ENCODE measurements at places on chromosomes 3 and 15.
A peak's percentile ranks its signal among the peaks of the same experiment; 100 is the strongest.

DNA sequence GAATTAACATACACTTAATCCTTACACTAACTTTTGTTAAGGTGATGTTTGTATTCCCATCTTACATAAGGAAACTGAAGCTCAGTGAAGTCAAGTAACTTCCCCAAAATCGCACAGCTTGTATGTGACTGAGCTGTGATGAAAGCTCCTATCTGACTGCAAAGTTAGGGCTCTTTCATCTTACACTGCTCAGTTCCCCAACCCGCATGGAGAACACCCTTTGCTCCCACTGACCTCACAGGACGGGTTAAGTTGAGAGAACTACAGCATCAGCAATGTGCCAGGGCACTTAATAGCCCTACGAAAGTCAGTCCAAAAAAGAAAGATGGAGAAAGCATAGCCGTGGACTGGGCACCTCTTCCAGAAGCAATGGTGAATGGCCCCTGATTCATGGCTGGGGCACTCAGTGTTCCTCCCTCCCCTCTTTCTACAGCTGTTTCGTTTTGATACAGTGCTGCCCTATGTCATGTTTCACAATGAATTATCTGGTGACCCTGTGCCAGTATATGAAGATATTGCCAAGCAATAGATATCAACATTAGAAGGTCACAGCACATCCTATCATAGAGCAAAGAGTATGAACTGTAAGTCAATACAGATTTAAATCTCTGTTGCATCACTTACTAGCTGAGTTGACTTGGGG, 38.0 kb downstream of the CADPS start:
- DNase-seq: no peak

DNA sequence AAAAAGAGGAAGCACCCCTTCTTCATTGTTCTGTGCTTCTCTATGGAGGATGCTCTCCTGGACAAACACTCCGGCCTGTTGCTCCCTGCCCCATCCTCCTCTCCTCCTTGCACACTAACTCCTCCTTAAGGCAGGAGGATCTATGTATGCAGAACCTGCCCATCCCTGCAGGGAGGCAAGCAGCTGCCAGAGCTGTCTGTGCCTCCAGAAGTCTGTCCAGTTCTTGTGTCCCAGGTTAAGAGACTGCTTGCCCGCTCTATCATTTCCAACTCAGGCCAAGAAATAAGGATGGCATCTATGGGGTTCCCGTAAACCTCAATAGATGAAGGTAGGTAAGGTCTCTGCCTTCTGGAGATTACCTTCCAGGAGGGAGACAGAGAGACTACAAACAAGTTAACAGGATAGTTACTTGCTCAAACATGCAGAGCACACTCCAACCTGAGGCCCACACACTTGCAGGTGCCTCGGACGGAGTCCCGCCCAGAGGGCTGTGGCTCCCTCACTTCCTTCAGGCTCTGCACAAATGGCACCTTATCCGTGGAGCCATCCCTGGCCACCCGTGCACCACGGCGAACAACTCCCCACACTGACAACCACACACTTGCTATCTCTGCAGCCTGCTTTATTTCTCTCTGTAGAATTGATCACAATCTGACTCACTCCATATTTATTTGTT, 6.9 kb downstream of the XXYLT1 start:
- DNase-seq: no peak

DNA sequence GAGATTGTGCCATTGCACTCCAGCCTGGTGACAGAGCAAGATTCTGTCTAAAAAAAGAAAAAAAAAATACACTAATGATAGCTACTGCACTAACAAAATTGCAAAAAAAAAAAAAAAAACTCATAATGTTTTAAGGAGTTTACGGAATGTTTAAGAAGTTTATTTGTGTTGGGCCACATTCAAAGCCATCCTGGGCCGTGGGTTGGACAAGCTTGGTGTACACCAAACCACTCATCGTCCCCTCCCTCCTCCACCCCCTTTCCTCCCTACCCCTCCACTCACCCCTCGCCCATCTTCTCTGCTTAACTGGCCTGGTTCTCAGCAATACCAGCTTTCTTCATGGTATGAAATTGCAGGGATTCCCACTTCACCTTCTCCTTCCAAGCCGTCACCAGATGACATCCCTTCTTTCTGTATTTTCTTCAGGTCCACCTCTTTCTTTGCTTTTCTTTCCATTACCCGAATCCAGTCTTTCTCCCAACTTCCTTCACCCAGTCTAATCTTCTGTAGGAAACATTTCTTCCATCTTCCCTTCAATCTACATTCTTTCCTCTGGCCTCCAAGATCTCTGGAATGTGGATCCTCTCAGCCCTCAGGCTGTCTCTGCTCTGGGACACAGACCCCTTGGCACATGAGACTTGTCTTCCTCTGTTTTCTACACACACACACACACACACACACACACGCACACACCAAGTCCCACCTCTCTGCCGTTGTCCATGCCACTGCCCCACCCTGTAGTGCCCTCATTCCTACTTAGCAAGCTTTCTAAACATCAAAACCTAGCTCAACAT, 3.5 kb upstream of the MESP1 start:
- DNase-seq: no peak

GRCh38 chr15:74121858-74122257, 8.5 kb upstream of the ISLR2 start:
- DNase-seq: no peak

GRCh38 chr15:65081270-65081669, 4.7 kb downstream of the KBTBD13 start:
- no peak for DNase-seq

GRCh38 chr3:120420360-120420759, 30.4 kb downstream of the FSTL1 start:
- DNase-seq: no peak

DNA sequence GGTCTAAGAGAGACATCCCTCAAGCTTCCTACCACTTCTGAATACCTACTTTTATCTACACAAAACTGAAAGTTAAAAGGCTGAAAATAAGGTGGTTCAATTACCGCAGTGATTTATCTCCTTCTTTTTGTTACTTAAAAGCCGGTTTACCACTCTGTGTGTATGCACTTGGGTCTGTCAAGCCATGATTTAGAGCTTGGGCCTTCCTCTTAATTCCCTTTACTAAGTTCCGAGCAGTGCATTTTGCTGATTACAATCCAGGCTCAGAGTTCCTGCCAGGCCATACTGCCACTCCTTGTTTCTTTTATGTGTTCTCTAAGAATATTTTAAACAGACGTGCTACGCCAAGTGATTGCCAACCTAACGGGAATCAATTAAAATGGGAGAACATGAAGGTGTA, 16.5 kb downstream of the KCTD6 start:
- no peak for DNase-seq

GRCh38 chr15:100525436-100525835, 3.3 kb downstream of the CERS3 start:
- no peak for DNase-seq

GRCh38 chr3:114671741-114672510, 378.1 kb downstream of the TIGIT start:
- no peak for DNase-seq

- no peak for DNase-seq
These were observed 203.5 kb upstream of the PFN2 start for GRCh38 chr3:150174179-150174578.

- DNase-seq: no peak
These were observed 30.3 kb downstream of the SYN2 start for GRCh38 chr3:12034440-12034839.

DNA sequence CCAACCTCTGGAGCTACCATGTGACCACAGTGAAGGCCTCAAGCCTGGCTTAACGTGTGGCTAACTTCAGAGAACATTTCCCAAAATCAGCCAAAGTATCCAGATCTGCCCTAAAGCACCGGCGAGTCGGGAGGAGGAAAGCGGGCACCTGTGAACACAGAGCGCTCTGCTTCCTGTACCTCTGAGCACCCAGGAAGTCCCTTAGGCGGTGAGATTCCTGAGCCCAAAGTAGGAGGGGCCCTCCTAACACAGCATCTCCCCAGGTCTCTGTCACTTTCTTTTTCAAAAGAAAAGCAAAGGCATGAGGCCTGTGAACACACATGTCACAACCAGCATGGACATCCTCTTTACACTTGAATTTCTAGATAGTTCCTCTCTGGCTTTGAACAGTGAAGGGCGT, 944 bp upstream of the EIF4E3 start:
- peak; percentile 36 for DNase-seq

- no peak for DNase-seq
These were observed 101.9 kb downstream of the CHDH start for GRCh38 chr3:53744351-53744750.

DNA sequence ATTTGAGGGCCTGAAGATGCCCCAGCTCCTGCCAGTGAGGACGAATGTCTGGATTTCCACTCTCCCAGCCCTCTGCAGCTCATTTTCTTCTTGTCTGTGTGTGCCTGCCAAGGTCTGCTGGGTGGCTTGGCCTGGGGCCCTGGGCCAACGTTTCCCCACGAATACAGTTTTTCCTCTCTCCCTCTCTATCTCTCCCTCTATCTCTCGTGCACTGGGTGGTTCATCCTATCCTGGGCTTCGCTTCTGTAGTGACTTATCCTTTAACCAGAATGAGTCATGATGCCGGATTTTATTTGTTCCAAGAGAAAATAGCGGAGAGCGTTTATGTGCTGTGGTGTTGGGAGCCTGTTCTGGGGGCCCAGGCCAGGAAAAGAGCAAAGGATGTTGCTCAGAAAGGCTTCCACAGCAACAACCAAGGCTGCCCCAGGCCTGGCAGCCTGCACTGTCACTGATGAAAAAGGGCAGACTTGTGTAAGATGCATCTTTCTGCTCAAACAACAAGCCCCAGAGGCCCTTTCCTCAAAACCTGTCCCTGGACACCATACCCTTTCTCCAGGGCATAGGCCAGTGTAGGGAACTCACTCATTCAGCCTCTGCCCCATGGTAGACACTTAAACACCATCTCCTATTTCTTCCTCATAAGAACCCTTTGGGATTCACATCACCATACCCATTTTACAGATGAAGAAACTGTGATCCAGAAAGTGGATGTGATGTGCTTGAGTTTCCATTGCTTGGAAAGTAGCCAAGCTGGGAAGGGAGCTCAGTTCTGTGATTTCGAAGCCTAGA, 47.3 kb downstream of the ITGA11 start:
- no peak for DNase-seq

GRCh38 chr3:14410106-14410502, 7.7 kb downstream of the SLC6A6 start:
- no peak for DNase-seq

- no peak for DNase-seq
These were observed 7.6 kb downstream of the HDC start for GRCh38 chr15:50257924-50258323.

GRCh38 chr3:131360191-131360755, 21.3 kb upstream of the NUDT16 start:
- DNase-seq: no peak

GRCh38 chr3:112116748-112117186, 16.3 kb downstream of the GCSAM start:
- no peak for DNase-seq

DNA sequence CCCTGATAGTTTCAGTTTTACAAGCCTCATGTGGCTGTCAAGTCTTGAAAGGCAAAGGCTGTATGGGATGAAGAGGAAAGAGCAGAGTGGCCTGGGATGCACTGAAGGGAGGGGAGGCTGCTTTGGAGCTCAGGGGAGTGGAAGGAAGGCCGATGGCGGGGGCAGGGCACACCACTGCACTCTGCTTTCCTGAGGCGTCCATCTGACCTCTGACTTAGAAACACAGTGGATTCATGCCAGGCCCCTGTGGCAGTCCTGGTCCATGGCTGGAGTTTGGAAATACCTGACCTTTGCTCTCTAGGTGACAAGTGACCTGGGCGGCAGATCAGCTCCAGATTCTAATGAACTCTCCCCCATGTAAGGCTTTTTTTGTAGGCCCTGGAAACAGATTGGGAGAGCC, 19.0 kb downstream of the FAH start:
- no peak for DNase-seq

DNA sequence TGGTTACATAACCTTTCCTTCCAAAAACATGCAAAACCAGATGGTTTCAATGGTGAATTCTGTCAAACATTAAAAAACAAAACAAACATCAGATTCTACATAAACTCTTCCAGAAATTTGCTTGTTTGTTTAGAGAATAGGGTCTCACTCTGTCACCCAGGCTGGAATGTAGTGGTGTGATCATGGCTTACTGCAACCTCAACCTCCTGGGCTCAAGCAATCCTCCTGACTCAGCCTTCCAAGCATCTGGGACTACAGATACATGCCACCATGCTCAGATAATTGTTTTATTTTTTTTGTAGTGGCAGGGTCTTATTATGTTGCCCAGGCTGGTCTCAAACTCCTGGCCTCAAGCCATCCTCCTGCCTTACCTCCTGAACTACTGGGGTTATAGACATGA, 36.1 kb downstream of the FBXL2 start:
- no peak for DNase-seq

DNA sequence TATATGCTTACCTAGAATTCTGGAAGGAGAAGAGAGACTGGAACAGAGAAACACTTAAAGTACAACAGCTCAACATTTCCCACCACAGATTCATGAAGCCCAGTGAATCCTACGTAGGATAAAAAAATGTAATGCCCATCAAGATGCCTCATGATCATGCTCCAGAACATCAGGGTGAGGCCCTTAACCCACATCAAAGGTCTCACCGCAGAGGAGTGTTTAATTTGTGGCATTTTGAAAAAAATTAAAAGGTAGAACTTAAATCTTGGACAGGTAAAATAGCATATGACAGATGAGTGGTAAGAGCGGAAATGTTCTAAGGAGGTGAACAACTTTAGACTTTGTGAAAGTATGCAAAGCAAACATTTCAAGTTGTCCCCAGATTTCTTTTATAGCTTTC, 9.7 kb upstream of the SLC6A20 start:
- no peak for DNase-seq

- DNase-seq: no peak
These were observed 51.1 kb downstream of the CHST2 start for GRCh38 chr3:143170676-143171075.

DNA sequence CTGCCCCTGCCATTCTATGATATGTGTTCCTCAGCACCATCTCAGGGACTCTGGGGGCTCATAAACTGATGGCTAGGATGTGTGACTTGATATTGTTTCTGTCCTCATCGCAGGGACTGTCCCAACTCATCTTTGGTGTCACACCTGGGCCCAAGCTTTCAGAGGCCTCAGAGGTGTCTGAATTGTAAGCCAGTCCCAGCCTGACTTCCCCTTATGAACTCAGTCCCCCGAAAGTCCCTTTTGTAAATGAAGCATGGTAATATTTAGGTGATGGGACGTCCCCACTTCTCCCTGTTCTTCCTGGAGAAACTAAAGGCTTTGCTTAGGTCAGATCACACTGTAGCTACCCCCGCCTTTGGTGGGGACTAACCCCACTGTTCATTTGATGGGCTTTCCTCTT, 142.4 kb upstream of the TLE3 start:
- no peak for DNase-seq

DNA sequence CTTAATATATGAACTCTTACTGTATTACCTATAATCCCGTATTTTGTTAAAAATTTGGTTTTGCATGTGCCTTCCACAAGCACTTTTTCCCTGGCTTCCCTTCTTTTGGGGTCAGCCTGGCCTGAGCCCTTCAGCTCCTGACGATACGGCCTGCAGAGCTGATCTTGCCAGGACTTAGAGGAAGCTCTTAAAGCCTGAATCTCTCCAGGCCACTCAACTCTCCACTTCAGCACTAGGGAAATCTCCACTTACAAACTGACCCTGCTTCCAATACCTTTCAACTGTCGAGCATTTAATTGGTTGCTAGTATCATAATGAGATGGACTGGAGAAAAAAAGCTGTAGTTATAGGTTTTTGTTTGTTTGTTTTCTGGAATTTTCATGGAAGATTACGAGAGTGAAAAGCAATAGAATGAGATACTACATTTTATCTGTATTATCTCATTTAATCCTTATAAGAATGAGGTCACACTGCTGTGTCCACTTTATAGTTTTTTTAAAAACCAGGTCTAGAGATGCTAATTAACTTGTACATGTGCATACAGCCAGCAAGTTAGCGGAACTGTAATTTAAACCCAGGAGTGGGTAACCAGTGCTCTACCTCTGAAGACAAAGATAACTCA, 54.8 kb downstream of the ZBTB38 start:
- no peak for DNase-seq

- no peak for DNase-seq
These were observed 1026.0 kb downstream of the TUSC7 start for GRCh38 chr3:117735481-117736101.

Data from effector CD4-positive, alpha-beta T cell (primary cell).